ENCODE measurements at places on chromosomes 5 and 9.

DNA sequence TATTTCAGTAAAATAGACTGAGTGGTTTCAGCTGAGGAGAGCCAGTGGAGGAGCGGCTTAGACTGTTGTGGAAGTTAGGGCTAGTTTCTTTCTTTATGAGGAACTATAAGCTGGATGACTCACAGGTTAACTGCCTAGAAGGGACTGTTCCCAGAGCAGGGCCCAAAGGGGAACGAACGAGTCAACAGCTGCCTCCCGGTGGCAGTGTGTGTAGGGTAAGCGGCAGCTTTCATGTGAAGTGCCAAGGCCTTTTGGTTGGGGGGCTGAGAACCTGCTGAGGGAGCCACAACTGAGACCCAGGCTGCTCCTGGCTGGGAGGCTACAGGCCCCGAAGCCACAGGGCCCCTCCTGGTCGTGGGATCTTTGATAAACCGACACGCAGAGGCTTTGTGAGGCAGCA is 7.0 kb downstream of the SQSTM1 start:
- no peak for DNase-seq

- no peak for DNase-seq
Observed at GRCh38 chr5:52893105-52893504, 96.0 kb upstream of the ITGA2 start.

DNA sequence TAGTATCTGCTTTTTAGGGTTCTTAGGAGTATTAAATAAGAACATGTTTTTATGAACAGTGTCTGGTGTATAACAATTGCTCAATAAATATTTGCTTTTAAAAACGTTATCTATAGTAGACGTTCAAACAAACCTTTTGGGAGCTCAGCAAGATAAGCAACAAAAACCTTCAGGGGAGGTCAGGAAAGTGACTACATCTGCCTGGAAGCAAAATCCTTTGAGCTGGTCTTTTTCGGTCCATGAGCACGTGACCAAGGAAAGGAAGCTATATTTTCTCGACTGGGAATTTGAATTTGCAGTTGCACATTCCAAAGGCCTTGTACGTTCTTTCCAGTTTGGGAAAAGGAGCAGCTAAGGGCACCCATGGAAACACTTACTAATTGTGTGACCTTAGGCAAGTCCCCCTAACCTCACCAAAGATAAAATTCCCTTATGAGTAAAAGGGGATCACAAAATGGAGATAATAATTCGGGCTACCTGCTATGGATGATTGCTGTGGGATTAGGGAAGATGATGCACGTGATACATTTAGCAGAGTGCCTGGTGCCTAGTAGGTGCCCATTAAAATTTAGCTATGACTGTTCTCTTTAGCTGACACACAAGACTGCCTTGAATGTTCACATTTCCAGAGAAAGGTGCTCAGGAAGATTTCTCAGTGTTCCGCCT is 45.4 kb downstream of the PTTG1 start:
- no peak for DNase-seq

GRCh38 chr9:136838314-136839228 is 3.7 kb upstream of the AJM1 start:
- DNase-seq = no peak

DNA sequence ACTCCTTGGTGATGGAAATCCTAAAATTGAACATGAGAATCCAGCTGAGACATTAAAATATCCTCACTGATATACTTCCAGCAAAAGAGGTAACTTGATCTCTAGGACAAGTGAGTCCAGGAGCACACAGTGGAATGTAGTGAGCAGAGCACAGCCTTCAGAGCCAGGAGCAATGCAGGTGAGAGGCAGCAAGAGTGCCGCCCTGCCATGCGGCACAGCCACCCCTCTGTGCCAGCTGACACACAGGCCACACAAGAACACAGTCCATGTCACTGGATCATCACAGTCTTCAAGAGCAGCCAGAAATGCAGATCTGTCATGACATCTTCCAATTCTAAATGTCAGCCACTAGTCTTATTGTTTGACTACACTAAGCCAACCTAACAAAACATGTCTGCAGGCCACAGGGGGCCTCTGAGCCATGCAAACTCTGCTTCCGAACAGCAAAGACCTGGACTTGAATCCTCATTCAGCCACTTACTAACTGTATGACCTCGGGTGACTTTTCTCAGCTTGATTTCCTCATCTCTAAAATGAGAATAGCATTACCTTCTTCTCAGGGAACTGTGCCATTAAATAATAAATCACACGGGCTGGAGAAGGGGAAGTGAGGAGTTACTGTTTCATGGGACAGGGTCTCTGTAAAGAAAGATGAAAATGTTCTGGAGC is 47.0 kb downstream of the CCDC125 start:
- no peak for DNase-seq

DNA sequence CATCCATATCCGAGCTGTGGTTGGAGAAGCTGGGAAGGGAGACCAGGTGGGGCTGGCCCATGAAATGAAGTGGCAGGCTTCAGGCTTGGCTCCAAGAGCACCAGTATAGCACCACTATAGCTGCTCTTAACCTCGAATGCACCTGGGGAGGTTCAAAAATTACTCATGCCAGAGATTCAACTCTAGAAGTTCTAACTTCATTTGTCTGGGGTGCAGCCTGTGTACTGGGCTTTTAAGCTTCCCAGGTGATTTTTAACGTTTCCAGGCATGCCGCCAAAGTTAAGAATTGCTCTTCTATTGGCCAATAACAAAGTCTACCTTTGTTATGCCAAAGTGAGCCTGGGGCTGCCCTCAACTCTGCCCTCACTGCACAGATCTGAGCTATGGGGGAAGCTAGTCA is 458 bp downstream of the PRSS3 start:
- DNase-seq = no peak

DNA sequence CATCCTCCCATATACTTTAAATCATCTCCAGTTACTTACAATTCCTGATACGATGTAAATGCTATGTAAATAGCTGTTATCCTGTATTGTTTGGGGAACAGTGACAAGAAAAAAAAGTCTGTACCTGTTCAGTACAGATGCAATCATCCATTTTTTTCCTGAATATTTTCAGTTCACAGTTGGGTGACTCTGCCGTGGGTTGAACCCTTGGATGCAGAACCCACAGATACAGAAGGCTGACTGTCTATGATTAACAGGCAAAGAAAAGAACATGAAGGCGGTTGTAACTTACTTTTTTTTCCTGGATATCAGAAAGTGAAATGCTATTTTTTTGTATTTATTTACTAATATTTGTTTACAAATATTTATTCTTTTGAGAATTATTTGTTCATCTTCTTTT is 33.2 kb downstream of the DAP start:
- DNase-seq = no peak

GRCh38 chr5:153050496-153051179 is 439.8 kb upstream of the GRIA1 start:
- DNase-seq = no peak

GRCh38 chr5:135249658-135250057 is 149.4 kb downstream of the MACROH2A1 start:
- no peak for DNase-seq

DNA sequence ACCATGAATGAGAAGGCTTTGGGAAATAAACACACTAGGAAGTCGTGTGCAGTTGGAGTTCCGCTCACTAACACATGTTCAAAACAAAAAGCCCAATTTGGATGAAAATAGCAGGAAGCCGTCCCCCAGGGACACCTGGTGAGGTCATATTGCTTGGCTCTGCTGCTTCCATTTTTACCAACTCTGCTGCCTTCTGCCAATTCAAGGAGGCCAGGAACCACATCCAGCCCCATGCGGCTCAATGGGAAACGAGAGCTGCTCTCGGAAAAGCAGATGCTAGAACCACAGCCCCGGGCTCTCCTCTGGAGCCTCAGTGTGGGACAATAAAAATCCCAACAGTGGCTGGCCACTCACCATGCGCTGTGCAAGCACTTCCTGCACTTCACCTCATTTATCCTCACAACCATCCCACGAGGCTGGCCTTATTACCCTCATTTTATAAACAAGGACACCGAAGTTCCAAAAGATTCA is 13.4 kb downstream of the ADAM19 start:
- no peak for DNase-seq

DNA sequence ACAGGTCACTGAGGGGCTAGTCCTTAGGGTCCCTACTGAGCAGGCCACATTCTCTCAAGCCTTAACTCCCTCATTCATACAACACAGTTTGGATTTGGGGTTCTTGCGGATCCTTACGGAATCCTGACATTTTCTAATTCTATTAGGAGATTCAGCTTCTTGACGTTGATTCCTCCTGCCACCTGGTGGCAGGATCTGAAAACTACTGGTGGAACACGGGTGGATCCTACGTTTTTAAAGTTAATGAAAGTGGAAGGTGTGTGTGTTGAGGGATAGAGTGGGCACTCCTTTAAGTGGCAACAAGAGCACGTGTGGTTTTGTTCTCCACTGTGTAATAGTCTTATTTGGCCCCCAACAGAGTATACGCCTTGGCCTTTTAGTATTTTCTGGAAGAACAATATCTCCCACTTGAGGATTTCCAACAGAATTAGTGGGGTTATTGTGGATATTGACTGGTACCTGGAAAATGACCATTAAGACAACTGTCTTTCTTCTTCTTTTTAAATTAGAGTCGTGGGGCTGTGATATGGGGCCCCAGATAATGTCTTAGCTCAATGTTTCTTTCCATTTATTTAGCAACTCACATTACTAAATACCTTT is 25.2 kb downstream of the SLC28A3 start:
- DNase-seq = no peak

- DNase-seq = peak; percentile 6
Observed at GRCh38 chr5:138990986-138991590, 116.0 kb upstream of the LRRTM2 start.

DNA sequence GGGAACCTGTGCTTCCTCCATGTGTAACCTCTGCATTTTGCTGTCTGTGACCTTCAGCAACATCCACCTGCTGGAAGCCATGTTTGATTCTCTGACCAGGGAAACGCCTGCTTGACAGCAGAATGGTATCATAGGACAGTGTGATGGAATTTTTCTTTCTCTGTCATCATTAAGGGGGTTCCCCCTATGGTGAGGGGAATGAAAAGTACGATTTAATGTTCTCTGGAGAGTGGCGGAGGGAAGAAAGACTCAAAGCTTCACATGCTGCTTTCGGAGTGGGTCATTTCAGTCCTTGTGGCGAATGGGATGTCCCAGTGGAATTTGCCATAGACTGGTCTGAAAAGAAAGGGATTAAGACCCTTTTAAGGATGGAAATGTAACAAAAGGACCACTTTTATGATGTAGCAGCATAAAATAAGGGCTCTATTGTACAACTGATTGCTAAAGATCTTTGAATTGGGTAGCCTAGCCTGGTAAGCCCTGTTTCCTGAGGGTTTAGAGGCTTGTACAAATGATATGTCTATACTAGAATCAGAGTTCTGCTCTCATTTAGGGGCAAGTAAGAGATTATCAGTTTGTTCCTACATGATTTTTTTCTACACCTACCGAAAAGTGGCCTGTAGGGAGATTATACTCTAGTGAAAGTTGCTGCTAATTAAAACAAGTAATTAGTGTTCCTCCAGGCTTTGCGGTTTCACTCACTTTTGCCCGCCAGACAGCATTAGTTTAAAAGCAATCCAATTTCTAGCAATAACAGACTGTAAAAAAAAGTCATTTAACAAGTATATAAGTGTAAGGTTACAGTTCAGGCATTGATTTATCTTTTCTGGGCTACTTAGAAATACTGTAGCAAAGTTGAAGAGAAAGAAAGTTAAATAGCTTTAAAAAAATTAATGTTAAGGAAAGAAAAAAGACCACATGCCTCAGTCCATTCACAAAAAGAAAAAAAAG is 904.5 kb downstream of the NR2F1-AS1 start:
- DNase-seq = no peak

GRCh38 chr9:37290940-37291485 is 131.5 kb upstream of the GRHPR start:
- no peak for DNase-seq

GRCh38 chr5:140561753-140562523 is 2.5 kb downstream of the APBB3 start:
- DNase-seq = no peak

DNA sequence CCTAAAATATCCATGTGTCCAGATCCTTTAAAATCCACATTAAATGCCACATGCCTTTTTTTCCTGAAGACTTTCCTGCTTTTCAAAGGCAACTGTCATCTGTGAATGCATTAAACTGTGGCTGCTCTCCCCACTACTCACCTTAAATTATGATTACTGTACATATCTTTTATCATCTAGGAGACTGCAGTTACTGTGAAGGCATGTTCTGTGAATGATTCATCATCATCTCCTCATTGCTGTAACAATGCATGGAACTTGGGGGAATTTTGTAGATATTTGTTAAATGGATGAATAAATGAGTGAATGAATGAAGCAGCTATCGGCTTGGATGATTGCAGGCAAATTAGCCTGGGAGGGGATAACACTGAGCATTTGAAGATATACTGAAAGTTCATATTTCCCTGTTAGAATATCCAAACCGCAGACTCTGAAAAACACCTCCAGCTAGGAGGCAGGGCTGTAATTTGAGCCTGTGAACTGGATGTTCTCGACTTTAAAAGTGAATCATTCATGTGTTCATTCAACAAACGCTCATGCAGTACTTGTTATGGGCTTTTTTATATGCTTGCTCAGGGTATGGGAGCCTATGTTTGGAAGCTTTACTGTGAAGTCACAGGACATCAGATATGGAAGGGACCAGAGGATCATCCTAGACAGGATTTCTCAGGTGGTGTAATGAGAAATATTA is 519.2 kb downstream of the KIF4B start:
- DNase-seq = no peak

GRCh38 chr5:145429170-145429569 is 406.0 kb downstream of the PRELID2 start:
- DNase-seq = no peak

- DNase-seq = peak; percentile 53
Observed at GRCh38 chr9:102768002-102768401, 227.1 kb upstream of the CYLC2 start.

DNA sequence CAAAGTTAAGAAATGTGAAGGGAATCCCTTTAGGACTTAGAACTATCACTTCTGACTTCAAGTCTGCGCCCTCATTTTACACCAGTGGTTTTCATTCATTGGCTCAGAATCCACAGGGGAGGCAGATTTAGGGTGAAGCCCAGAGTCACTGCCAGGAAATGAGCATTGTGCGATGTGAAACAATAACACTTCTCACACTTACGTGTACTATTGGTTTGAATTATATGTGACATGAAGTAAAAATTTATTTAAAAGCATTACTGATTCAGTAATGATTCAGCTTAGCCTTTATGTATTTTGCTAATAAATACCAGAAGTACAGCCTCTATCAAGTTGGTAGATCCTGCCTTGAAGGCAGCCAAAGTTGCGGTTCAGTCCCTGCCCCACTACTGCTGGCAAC is 98.6 kb downstream of the PAM start:
- no peak for DNase-seq

- no peak for DNase-seq
Observed at GRCh38 chr5:38011668-38012188, 171.9 kb upstream of the GDNF start.

DNA sequence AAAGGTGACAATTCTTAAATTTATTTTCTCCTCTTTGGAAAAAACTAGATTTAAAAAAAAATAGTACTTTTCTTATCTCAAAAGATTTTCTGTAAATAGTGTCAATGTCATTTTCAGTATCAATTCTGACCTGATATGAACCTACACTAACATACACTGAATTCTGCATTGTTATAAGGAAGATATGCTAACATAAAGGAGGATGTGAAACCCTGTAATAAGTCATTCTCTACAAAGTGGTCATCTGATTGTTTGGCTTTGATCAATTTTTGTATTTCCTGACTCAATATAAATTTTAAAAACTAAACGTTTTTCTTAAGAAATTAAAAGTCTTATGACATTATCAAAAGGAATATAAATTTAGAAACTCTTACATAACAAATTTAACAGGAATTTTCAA is 233.6 kb upstream of the EDIL3 start:
- DNase-seq = no peak

Measured in NCI-H524 (cell line).